Activated T-cell treated with anti-CD3 and anti-CD28 coated beads, Interleukin-2, amount 50 U/mL, for 48 hours (primary cell): ENCODE measurements at places on chromosomes 7 and 10.

DNA sequence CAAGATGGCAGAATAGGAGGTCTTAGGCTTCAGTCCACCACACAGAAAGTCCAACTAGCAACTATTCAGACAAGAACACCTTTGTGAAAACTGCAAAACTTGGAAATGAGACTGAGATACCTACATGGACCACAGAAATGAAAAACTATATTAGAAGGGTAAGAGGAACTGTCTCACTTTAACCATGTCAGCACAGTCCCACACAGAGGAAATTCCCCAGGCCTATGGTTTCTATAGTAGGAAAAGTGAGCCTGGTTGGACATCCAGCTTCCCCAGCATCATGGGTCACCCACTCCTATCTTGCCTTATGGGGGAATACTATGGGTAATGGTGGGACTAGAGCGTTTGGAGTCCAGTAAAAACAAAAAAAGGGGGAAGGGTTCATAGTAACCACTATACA lies 38.8 kb upstream of the CDK6 start:
- DNase-seq = no peak

DNA sequence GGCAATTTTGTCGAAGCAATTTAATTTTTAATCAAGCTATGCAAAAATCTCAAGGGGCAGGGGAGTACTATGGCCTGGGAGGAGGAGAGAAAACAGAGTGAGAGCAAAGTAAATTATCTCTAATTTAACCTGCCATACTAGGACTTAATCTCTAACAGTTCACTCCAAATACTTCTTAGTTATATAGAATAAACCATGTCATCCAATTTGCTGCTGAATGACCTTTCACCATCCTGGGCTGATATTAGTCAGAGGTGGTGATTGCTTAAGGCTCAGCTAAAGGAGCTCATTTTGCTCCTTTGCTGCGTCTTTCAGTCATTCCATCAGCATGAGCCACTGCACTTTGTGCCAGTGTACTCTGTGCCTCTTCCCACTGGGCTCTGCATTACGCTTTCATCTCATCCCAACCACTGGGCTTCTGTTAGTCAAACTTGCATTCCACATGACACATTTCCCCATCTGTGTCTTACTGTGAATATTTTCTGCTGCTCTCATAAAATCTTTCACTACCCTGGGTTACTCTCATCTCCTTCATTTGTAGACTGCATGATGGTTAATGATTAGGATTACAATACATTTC lies 84.3 kb downstream of the CD36 start:
- no peak for DNase-seq

GRCh38 chr7:64099656-64100531 lies 54.7 kb downstream of the ZNF727 start:
- no peak for DNase-seq

DNA sequence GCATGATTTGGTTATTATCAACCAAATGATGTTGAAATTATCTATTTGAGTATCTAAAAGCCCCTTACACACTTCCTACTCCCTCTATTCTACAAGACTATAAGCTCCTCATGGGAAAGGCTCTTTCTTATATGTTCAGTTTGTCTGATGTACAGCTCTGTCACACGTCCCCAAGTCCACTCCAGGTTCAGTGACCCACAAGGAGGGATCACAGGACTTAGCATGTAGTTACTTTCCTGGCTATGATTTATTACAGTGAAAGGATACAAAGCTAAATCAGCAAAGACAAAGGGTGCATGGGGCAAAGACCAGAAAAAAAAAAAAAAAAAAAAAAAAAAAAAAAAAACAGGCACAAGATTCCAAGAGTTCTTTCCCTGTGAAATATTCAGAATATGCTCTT lies 125.6 kb upstream of the TMEM106B start:
- no peak for DNase-seq

GRCh38 chr7:95772771-95773581 lies 622 bp downstream of the DYNC1I1 start:
- no peak for DNase-seq

- peak; percentile 78 for DNase-seq
These were observed 9.8 kb downstream of the LFNG start for GRCh38 chr7:2529161-2530070.

- DNase-seq = no peak
These were observed 129.2 kb upstream of the NRBF2 start for GRCh38 chr10:63003816-63004453.

DNA sequence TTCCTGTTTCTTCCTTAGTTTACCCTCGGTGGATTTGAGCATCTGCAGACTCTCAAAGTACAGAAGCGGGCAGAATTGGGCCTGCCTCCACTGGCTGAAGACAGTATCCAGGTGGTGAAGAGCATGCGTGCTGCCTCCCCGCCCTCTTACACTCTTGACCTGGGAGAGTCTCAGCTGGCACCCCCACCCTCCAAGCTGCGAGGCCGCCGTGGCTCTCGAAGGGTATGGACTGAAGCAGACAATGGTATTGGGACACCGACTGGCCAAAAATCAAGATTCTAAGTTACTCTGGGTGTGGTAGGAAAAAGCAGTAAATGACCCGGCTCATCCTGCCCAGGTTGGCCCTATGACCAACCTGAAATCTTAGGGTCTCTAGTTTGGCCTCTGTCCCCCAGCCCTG lies 22.2 kb downstream of the STRIP2 start:
- DNase-seq = no peak

- DNase-seq = no peak
These were observed 35.7 kb downstream of the ZCCHC24 start for GRCh38 chr10:79409726-79410085.

DNA sequence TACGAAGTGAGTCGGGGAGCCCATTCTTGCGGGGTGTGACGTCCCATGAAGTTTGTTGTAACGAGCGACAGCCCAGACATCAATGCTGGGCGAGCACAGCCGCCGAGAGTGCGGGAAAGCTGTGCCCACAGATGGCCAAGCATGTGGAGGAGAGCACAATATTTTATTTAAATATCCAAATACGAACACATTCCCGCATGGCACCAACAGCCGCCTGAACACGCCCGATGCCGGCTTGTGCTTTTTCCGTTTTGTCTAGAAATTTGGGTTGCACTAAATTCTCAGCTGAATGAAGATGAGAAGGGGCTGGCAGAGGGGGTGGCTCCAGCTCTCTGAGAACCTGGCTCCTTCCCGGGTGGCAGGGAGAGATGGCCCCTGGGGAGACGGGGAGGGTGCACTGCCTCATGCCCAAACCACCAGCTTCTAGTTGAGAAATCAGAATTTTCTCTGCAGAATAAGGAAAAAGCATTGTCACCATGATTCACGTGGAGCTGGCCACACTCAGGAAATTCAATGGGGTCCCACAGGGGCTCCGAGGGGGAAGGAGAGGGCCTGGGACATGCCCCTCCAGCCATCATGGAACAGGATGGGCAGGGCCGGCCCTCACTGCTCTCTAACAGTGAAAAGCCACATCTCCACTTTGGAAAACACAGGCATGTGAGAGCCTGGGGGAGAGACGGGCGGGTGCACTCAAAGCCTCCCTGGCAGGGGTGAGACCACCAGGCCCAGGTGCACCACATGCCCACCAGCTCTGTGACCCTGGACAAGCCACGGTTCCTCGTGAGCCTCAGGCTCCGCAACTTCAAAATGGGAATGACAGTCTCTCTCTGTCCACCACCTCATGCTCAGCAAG lies 48.3 kb downstream of the EBF3 start:
- DNase-seq = no peak

DNA sequence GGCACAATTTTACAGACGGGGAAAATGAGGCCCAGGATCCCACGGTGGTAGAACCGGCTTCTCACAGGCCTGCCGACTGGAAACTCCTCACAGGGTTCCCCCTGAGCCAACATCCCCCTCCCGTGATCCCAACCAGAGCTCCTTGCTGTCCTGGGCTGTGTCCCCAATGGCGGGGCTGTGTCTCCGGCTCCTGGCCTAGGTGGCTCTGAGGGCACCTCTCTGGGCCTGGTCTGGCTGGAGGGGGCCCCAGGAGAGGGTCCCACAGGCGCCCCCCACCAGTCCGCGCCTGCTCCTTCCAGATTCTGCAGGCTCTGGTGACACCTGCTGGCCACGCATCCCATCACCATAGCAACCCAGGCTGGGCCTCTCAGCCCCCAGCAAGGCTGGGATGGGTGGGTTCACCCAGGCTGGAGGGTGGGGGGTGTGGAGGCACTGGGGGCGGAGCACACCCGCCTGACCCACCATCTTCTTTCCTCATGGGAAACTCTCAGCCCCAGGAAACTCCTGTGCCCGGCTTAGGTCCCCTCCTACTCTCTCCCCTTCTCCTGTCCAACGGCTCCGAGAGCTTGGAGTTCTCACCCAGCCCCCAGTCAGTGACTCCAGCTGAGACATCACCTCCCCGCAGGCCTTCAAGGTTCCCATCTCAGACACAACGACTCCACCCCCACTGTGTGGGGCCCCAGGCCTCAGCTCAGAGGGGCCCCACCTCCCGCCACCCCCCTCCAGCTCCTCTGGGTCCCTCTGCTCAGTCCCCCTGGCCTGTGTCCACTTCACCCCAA lies 27.1 kb upstream of the TNRC18 start:
- peak; percentile 55 for DNase-seq

DNA sequence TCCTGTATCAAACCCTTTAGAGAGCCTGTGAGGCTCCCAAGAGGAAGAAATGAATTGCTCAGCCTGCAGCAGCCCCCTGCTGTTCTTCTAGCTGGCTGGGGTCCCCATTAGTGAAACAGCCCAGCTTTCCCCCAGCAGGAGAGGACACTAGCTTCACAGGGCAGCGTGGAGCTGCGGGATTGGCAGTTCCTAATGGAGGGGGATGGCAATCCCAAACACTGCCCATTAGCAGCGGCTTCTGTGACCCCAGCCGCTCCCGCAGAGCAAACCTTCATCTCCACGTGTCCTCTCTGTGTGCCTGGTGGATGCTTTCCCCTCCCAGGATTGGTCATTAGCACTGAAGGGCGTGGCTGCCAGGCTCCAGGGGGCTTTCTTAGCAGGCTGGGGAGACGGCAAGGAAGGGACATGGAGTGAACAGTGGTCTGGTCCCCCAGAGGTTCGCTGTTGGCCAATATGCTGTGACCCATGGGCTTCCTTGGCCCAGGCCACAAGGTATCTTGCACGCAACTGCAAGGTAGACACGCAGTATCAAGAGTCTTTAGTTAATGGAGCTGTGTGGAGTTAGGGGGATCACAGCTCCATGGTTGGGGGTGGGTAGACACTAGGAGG lies 322.5 kb upstream of the ZMIZ1 start:
- no peak for DNase-seq

DNA sequence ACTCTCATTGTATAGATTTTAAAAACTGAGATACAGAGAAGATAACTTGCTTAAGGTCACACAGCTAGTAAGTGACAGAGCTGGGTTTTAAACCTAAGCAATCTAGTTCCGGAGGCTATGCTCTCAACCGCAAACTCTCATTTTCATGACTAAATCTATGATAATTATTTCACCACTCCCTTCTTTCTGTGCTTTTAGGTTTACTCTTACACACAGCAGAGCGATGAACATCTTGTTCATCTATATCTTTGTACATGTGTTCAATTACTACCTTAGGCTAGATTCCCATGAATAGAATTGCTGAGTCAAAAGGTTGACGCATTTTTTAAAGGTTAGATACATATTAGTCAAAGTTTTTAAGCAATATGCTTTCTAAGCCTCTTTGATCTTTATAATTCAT lies 154.8 kb downstream of the CHN2 start:
- no peak for DNase-seq

DNA sequence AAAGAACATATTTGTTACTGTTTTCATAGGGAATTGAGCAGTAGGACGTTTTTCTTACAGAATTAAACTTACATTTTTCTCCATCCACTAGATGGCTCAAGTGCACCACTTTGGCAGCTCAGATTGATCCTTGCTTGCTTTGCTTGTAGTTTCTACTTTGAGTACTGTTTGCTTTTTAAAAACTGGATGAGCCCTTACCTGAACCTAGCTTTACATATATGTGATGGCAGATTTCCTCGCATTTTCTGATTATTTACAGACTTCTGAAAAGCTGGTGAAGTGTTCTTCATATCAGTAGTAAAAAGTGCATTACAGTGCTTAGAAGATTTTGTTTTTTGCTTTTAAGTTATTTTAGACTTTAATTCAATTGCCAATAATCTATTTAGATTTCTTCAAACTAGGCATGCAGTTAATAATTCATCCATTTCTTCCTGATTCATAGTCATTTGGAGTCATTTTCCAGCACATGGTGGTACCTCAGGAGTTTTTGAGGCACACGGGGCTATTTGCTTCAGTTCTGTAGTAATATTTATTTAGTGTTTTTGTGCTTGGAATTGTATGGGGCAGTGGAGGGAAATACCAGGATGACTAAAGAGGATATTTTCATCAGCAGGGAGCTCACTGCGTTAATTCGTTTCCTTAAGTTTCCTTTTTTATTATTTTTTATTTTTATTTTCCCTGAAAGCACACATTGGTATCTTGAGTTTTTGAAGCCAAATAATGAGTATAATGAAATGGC lies 57.3 kb downstream of the MAPK8 start:
- peak; percentile 21 for DNase-seq

GRCh38 chr7:101108330-101108857 lies 18.5 kb upstream of the SERPINE1 start:
- DNase-seq = no peak

- DNase-seq = no peak
These were observed 43.5 kb downstream of the NUP205 start for GRCh38 chr7:135601182-135601581.

DNA sequence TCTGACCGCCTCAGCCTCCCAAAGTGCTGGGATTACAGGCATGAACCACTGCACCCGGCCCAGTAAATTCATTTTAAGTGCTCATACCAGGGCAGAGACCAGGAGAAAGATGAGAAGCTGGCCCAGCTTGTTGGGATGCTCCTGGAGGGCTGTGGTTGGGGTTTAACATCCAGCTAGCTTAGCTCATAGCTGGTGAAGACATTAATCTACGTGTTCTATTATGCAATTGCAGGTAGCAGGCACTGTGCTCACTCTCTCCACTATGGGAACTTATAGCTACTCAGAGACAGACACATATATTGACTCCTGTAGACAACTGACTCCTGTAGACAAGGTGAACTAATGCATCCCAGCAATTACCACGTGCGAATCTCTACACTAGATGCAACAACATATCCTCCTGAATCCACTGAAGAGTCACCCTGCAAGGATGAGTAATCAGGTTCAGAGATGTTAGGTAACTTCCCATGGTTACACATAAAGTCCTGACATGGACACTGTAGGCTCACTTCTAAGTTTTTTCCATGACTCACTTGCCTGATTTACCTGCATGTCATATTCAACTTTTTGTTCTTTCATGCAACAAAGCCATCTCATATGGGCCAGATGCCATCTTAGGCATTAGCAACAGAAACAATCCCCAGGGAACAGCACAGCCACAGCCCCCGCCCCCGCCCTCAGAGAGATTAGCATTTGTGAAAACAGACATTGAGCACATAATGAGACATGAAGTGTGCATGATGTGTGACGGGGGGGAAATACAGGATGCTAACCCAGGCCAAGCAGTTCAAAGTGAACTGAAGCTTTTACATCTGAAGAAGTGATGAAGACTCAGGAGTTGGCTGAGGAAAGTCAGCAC lies 37.2 kb downstream of the ERLIN1 start:
- DNase-seq = peak; percentile 65
